Activated T-helper 1 cell treated with anti-CD3 and anti-CD28 coated beads, Interleukin-2, amount 50 U/mL, for 16 hours (primary cell): ENCODE measurements at places on chromosomes 13 and 19.
A peak's percentile ranks its signal among the peaks of the same experiment; 100 is the strongest.

GRCh38 chr19:51550848-51551672, 19.6 kb upstream of the SIGLEC6 start:
- DNase-seq: no peak

DNA sequence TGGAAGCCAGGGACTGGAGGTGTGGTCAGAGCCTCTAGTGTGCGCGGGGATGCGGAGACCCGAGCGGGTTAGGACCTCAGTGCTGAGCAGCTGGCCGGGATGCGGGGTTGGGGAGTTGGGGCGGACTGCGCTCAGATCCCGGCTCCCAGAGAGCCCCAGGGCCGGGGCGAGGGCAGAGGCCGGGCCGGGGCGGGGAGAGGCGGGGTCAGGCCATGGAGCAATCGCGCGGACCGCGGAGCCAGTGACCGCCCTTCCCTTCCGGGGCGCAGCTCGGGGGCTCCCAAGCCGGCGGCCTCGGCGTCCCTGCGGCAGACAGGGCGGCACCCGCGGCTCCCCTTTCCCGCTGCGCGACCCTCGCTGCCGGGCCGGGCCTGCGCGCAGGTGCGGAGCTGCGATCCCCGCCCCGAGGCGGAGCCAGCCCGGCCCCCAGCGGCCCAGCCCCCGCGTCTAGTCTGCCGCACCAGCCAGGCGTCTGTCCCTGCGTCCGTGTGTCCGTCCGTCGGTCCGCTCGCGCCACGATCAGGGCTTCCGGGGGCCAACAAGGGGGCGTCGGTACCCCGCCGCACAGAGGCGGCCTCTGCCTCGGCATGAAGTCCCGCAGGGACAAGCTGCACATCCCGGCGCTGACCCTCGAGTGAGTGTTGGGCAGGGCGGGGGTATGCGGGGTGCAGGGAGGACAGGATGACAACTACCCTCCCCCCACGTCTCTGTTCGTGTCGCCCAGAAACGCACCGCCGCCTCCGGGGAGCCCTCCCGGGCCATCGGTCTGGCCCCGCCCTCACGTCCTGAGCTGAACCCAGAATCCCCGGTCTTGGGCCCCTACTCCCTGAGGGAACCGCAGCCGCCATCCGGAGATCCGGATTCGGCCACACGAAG, 12.4 kb downstream of the MAST3 start:
- no peak for DNase-seq

GRCh38 chr13:43360892-43361610, 337.7 kb downstream of the DNAJC15 start:
- DNase-seq: no peak

- no peak for DNase-seq
These were observed 37.7 kb downstream of the CRYL1 start for GRCh38 chr13:20487927-20488326.

DNA sequence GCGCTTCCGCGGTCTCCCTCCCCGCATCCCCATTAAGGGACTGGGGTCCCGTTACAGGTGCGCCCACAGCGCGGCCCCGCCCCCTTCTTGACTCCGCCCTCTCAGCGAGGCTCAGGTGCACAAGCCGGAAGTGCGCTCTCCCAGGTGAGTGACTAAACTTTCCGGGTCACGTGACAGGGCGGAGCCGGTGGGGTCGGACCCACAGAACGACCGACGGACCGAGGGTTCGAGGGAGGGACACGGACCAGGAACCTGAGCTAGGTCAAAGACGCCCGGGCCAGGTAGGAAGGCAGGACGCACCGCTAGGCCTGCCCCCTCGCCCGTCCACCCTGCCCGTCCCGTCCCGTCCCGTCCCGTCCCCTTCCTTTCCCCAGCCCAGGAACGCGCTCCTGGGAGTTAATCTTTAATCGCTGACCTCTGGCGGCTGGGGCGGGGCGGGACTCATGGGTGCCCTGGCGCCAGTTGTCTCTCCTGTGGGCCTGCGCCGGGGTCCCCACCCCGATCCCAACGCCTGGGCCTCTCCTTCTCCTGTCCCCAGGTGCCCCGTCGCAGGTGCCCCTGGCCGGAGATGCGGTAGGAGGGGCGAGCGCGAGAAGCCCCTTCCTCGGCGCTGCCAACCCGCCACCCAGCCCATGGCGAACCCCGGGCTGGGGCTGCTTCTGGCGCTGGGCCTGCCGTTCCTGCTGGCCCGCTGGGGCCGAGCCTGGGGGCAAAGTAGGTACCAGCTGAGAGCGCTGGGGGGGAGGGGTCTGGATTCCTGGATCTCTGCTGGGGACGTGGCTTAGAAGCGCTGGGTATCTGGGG, at the start of gene CRB3:
Gene CRB3 (plus strand): TSS at position 202 of the 804 bp plus-strand sequence. CDS start 431 bp downstream, at position 633.
- DNase-seq: peak; percentile 43

- DNase-seq: no peak
These were observed 88.9 kb downstream of the WDFY2 start for GRCh38 chr13:51673165-51673564.

DNA sequence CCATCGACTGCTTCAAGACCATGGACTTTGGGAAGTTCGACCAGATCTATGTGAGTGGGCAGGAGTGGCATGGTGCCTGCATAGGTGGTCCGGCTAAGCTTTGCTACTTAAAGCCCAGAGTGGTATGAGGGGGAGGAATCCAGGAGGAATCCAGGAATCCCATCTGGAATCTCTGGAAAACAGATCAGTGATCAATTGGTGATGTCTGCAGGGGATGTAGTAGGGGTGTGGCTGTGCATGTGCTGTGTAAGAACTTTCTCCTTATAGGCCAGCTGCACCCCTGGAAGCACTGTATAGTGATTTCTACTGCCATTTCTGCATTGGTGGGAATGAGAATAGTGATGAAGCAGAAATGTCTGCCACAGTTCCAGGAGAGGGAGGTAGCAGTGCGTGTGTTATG, 23.6 kb downstream of the PNPLA6 start:
- DNase-seq: no peak

- DNase-seq: no peak
These were observed 10.2 kb downstream of the ZNF132 start for GRCh38 chr19:58429745-58430144.

- no peak for DNase-seq
These were observed 4.6 kb upstream of the DNM2 start for GRCh38 chr19:10713317-10713716.

GRCh38 chr13:33727297-33728083, 90.5 kb upstream of the RFC3 start:
- no peak for DNase-seq

GRCh38 chr13:33233547-33233946, 52.0 kb downstream of the STARD13 start:
- DNase-seq: no peak

GRCh38 chr13:24725379-24725778, 38.6 kb upstream of the RNF17 start:
- DNase-seq: no peak

- no peak for DNase-seq
These were observed 4.7 kb upstream of the TLE2 start for GRCh38 chr19:3033595-3034405.

DNA sequence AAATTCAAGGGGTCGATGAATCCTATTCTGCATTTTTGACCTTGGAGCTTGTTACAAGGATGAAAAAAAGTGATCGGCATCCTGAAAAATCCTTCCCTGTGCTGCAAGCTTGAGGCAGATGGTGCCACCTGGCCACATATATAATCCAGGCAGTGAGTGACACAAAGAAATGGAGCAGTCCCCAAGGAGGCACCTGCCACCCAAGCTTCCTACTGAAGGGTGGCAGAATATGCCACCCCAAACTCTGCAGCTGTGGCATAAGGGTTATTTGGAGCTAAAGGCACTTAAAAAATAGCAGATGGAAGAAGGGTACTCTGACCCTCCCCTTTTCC, 15.4 kb downstream of the TMEM272 start:
- DNase-seq: no peak

DNA sequence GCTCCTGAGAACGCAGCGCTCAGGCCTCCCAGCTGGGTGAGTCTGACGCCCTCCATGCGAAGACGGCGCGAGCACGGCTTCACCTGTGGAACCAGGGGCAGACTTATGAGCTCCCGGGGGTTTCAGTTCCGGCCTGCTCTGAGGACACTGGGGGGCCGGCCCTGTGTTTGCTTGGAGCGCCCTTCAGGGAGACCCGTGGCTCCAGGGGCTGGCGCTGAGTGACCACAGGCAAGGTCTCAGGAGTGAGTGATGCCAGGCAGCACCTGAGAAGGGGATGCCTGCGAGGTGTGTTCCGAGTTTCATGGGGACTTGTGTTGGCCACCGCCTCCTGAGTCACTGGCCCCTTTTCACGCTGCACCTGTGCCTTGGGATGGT, 4.5 kb downstream of the MCF2L start:
- DNase-seq: no peak

DNA sequence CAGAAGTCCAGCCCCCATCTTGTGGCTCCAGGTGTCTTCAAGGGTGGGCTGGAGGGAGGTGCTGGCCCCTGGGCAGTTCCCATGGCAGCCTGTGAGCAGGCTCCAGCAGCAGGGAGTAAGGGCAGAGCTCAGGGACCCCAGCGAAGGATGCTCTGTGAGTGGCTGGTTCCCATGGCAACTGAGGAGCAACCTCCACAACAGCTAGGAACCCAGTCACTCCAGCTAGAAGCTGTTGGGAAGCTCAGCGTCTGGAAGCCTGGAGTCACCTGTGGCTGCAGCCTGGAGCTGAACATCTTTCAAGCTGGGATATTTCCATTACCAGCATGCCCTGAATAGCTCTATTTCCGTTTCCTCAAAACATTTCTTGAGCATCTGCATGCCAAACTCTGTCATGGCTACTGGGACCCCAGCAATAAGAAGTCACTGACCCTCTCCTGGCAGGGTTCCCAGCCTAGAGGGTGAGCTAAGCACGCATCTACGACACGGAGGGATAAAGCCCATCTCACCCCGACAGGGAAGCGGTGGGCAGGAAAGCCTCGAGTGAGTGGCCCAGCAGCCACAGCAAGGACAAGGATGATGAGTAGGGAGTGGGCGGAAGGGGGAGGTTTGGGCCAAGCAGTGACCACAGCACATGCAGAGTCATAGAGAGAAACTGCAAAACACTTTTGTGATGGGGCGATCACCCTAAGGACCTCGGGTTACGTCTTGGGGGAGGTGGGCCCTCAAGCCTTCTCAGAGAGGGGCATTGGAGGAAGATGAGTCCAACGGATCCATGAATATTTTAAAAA, 52.6 kb downstream of the ALOX5AP start:
- no peak for DNase-seq

- DNase-seq: peak; percentile 70
These were observed 12.4 kb downstream of the TMEM143 start for GRCh38 chr19:48351341-48351752.

GRCh38 chr19:46976845-46977320, 42.8 kb upstream of the NPAS1 start:
- DNase-seq: no peak

DNA sequence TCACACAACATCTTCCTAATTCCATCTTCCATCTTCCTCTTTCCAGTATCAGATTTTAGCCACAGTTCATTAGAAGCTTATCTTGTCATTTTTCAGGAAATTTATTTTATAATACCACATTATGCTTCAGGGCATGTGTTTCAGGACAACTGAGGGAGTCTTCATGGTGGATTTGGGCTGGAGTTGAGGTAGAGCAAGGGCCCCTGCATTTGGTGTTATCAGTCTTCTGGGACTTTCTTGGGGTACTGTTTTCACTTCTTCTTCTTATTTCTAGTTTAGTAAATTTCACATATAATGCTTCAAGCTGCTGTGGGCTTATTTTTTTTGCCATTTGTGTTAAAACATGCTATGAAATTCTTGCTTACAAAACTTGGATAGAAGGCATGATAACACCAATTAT, 188.7 kb downstream of the LHFPL6 start:
- no peak for DNase-seq

- no peak for DNase-seq
These were observed 413.5 kb upstream of the HTR2A start for GRCh38 chr13:47310401-47310800.

DNA sequence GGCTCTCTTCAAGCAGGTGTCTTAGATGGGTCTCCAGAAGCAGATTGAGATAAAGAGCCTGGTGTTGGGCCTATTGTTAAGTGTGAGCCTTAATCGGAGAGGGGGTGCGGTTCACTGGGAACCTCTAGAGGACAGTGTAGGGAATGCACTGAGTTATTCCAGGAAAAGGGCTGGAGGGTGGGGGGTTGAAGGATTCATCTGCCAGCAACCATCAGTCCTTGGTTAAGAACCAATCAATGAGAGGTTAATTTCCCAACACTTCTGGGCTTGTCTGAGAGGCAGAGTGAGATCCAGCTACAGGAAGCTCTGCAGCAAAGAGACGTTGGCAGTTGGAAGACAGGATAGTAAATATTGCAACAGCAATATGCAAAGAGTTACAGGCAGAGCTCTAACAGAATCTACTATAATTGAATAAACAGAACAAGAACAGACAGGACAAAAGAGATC, 28.7 kb downstream of the CYP4F2 start:
- DNase-seq: no peak

DNA sequence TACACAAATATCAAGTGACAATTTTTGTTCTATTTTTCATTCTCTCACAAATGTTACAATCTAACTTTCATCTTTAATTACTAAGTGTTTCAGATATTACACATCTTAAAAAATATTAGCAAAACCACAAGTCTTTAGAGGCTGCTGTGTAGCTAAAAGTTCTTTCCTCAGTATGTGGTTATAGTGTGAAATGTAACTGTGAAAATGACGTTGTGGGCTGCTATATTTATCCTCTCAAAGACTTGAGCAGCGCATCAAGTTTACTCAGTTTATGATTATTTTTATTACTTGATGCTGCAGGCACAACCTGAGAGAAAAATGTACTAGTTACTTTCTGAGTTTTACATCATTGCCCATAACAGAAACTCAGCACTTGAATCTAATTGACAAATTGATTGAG, 2860.6 kb upstream of the PCDH20 start:
- no peak for DNase-seq

DNA sequence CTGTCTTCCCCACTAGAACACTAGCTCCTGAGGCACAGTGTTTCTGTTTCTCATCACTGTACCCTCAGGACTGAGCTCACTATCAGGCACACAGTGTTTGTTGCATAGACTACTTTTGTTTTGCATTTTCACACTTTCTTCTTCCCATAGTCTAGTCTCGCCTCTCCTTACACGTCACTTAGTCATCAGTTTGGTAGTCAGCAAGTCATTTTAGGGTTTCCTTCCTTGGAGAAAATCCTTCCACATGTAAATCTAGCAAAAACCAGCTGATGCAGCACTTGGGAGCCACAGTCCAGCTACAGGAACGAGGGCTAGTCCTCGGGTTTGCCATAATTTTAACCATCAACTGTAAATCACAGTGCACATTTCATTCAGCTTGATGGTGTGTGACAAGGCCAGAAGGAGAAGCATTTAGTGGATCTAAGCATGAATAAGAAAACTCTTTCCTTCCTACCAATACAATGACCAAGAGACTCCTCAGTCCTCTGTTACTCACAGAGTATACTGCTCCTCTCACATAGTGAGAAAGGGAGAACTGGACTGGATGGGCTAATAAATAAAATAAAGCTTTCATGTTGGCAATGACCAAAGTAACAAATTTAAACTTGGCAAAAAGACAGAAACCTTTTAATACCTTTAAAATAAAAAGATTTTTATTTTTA, 221.0 kb downstream of the KLF12 start:
- DNase-seq: no peak

GRCh38 chr13:81639984-81640582, 1299.2 kb upstream of the SPRY2 start:
- DNase-seq: no peak

DNA sequence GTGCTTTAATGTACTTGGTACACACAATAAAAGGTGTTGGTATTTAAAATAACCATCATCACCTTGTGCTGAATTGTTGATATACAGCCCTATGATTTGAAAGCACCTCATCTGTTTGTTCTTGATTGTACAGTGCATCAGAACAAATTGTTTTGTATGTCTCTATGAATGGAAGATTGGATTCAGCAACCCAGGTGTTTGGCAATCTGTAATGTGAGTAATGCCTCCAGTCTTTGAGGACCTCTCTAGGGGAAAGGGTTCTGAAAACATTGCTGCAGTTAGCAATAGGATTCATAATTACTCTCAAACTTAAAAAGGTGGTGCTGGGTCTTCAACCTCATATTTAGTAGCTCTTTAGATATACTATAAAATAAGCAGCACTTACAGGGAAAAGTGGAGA, 341.8 kb downstream of the OXGR1 start:
- no peak for DNase-seq
